ENCODE measurements at places on chromosomes 11 and 22. TPM values are rescaled to one million over a fixed set of nuclear protein-coding genes. Genes with fewer than 3 reads are reported as not detected.

The APOA5 gene
- not detected for total RNA-seq

The SF3B2 gene
- total RNA-seq, result 99.4 TPM

The GATD1 gene
- total RNA-seq, result 16.9 TPM

The LARGE1 gene
- 0.91 TPM for total RNA-seq

The OR52N4 gene
- total RNA-seq, result not detected

The NUP160 gene
- total RNA-seq, result 30.4 TPM

The C2CD3 gene
- total RNA-seq, result 12.2 TPM

The SPA17 gene
- 8.5 TPM for total RNA-seq

The CFAP300 gene
- total RNA-seq, result not detected

The SUSD2 gene
- under 0.01 TPM for total RNA-seq

The MFNG gene
- 84.5 TPM for total RNA-seq

The MMP26 gene
- not detected for total RNA-seq

The FAM83F gene
- total RNA-seq, result not detected

The SLC37A2 gene
- under 0.01 TPM for total RNA-seq

The WNT11 gene
- 0.65 TPM for total RNA-seq
